ENCODE measurements at places on chromosomes 11 and 22.

GRCh38 chr11:112396076-112396475 is 135.4 kb upstream of the PLET1 start:
- DNase-seq: no peak

DNA sequence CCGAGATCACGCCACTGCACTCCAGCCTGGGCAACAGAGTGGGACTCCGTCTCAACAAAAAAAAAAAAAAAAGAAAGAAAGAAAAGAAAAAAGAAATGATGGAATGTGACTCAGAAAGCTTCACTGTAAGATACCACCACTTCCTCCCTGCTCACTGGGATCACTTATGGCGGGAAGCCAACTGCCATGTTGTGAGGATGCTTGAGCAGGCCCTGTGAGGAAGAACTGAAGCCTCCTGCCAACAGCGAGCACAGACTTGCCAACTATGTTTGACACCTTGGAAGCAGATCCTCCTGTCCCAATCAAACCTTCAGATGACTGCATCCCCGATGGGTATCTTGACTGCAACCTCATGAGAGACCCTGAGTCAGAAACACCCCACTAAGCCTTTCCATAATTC is 8.3 kb downstream of the SEC14L6 start:
- DNase-seq: no peak

- no peak for DNase-seq
These were observed 13.5 kb upstream of the MUC6 start for GRCh38 chr11:1049911-1050580.

- no peak for DNase-seq
These were observed 132.8 kb upstream of the NCAM1 start for GRCh38 chr11:112828421-112828820.

DNA sequence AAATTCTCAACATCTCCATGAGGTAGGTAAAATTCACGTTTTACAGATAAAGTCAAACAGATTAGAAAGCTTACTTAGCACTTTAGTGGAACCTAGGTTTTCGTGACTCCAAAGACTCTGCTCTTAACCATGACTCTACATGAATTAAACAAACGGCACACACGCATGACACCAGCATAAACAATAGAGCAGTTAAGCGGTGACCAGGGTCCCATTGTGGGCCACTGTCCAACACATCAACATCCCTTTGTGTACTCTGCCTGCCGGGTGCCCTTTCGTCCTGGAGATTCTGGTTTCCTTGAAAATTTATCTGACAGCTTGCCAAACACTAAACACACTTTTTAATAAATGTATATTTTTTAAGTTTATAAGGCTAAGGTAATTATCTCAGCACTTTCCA is 941.7 kb downstream of the OPCML start:
- DNase-seq: no peak

- DNase-seq: peak; percentile 41
These were observed 80.4 kb downstream of the TRMU start for GRCh38 chr22:46415776-46416519.
